HFFc6 (cell line): ENCODE measurements at places on chromosomes 1 and 21. TPM values are rescaled to one million over a fixed set of nuclear protein-coding genes. Genes with fewer than 3 reads are reported as not detected.

- no peaks in the 10 kb centered on the region for H3K36me3 ChIP-seq
- peaks cover 16% of the 10 kb centered on the region for H3K4me1 ChIP-seq
- no peak for DNase-seq
- H3K4me3 ChIP-seq: no peak overlapping the region
- H3K27me3 ChIP-seq: no peaks in the 10 kb centered on the region
- H3K27ac ChIP-seq: no peak overlapping the region; the same call in 1 of the 2 replicates
Measured at GRCh38 chr1:210647406-210648333, 319.0 kb downstream of the HHAT start.

DNA sequence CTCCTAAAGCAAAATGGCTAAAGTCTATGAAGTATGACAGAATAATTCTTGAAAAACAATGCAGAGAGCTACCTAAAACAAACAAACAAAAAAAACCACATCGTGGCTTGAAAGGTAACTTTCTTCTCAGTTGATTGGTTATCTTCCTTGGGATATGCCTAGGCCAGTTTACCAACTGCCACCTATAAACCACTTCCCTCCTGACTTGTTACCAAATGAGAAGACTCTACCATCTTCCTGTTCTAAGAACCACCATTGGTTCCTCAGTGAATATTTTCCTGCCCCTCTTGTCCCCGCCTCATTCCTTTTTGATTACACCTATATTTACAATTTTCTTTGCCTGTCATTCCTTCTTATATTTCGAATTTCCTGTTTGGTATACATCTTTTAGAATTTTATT is 336.6 kb downstream of the SIPA1L2 start:
- H3K4me3 ChIP-seq: no peak overlapping the region
- no peak for DNase-seq
- H3K36me3 ChIP-seq: no peaks in the 10 kb centered on the region
- H3K4me1 ChIP-seq: no peaks in the 10 kb centered on the region
- H3K27me3 ChIP-seq: no peaks in the 10 kb centered on the region

DNA sequence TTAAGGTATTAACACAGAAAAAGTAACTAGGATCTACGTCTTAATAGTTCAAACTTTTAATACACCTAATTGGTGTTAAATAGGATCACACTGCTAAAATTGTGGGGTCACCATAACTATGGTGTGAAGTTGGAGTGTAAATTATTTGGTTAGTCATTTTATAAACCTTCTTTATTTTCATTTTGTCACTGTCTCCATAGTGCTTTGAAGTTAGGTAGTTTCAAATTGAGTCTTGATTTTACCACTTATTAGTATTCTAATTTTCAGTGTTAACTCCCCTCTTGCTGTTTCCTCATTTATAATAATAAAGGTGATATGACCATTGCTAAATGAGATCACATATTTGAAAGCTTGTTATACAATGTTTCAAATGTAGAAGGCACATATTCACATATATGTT is 738.1 kb upstream of the CHRM3 start:
- DNase-seq: no peak
- no peaks in the 10 kb centered on the region; the same call in 1 of the 2 replicates for H3K36me3 ChIP-seq
- H3K4me1 ChIP-seq: peaks cover 83% of the 10 kb centered on the region

DNA sequence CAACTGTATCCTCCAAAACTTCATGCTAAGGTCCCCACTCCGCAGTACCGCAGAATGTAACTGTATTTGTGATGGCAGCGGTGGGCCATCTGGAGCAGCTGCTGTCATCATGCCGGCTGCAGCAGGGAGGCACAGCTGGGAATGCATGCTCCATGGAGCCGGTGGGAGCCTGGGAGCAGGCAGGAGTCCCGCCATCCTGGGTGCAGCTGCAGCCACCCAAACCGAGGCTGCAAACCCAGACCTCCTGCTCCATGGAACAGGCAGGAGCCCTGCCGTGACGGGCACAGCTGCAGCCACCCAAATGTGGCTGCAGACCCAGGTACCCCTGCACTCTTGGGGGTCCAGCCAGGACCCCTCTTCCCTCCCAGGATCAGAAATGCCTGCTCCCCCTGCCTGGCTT is 80.3 kb downstream of the SCMH1 start:
- peaks cover 11% of the 10 kb centered on the region for H3K4me1 ChIP-seq
- DNase-seq: no peak
- no peaks in the 10 kb centered on the region; the same call in 1 of the 2 replicates for H3K36me3 ChIP-seq
- H3K27me3 ChIP-seq: no peaks in the 10 kb centered on the region
- no peak overlapping the region for H3K4me3 ChIP-seq

DNA sequence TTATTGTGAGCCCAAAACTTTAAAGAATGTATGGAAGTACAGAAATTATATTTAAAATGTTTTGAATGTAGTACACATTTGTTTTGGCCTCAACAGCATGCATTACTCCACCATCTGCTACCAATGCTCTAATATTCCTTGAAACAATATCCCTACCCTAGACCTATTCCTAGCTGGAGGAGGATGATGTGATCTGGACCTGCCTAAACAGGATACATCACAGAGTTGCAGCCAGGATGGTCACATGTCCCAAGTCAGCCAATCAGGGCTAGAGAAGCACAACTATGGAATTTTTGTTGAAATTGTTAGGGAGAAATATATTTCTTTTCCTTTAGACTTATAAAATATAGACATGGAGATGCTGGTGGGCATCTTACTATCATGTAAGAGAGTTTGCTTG is 623.3 kb upstream of the NR5A2 start:
- no peaks in the 10 kb centered on the region; the same call in 1 of the 2 replicates for H3K27me3 ChIP-seq
- no peaks in the 10 kb centered on the region for H3K36me3 ChIP-seq
- peaks cover 29% of the 10 kb centered on the region; the same call in 1 of the 2 replicates for H3K4me1 ChIP-seq
- DNase-seq: peak; percentile 50

DNA sequence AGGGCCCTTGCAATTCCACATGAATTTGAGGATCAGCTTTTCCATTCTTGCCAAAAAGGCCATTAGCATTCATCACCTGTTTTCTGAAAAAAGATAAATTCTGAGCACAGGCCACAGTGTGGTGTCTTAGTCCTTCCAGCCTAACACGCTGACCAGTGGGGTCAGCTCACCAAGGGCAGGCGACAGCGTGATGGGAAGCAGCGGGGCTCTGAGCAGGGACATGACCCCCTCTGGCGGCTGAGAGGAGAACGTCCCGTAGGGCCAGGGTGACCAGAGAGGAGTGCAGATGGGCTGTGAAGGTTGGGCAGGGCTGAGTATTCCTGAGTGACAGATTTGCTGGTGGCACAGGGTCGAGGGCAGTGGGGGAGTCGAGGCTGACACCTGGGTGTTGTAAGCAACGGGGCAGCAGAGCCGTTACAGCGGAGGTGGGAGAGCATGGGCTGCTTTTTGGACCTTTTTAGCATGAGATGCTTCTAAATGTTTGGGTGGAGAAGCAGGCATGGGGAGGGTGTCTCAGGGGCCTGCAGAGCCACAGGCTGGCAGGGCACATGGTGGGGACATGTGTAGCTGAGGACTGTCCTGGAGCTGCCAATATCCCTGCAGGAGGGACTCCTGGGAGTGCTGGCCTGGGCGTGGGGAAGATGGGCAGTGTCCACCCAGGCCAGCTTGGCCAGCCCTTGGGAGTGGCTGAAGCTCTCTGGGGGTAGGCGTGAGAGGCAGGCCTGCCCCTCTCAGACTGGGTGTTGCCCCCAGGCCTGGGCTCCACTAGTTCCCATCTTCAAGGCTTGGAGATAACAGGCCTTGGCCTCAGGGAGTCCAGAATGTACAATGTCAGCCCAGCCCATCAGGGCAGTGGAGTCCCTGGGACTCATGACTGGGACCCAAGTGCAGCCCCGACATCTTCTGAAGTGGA is 8.6 kb upstream of the CALML6 start:
- peak; percentile 73 for DNase-seq
- H3K27ac ChIP-seq: peak overlapping the region; percentile 24
- H3K36me3 ChIP-seq: no peaks in the 10 kb centered on the region

- peaks cover 5% of the 10 kb centered on the region; the same call in 1 of the 2 replicates for H3K36me3 ChIP-seq
- H3K27me3 ChIP-seq: no peaks in the 10 kb centered on the region
- no peak for DNase-seq
Measured at GRCh38 chr1:237478842-237479241, 411.9 kb downstream of the ZP4 start.

GRCh38 chr1:212586206-212587015 is 22.1 kb upstream of the ATF3 start:
- no peak overlapping the region for H3K4me3 ChIP-seq
- H3K27me3 ChIP-seq: peaks cover 75% of the 10 kb centered on the region
- no peaks in the 10 kb centered on the region for H3K36me3 ChIP-seq
- H3K27ac ChIP-seq: no peak overlapping the region

GRCh38 chr1:210257698-210258529 is 25.3 kb downstream of the SERTAD4 start:
- peaks cover 8% of the 10 kb centered on the region for H3K27me3 ChIP-seq
- no peaks in the 10 kb centered on the region for H3K36me3 ChIP-seq
- no peak overlapping the region for H3K27ac ChIP-seq
- DNase-seq: no peak

- DNase-seq: no peak
- no peaks in the 10 kb centered on the region for H3K36me3 ChIP-seq
- no peaks in the 10 kb centered on the region for H3K4me1 ChIP-seq
- no peak overlapping the region for H3K4me3 ChIP-seq
- no peak overlapping the region for H3K27ac ChIP-seq
Measured at GRCh38 chr1:63087966-63088365, 234.4 kb upstream of the FOXD3 start.

MYOM3 gene
- total RNA-seq: 0.04 to 0.05 TPM in 2 of 3 replicates, not detected in the other

STUM gene
- total RNA-seq: not detected in 3 replicates

OR14K1 gene
- total RNA-seq: not detected in 3 replicates

GSTM1 gene
- 15.0 to 43.4 TPM (median 16.9 TPM) in 3 replicates for total RNA-seq

SPATA6 gene
- total RNA-seq: 0.31 to 2.7 TPM (median 1.0 TPM) in 3 replicates
